Upper lobe of right lung (tissue), 1 donor: ENCODE measurements at places on chromosomes 11 and 22.

- no peak for DNase-seq
These were observed 442.1 kb upstream of the CCDC90B start for GRCh38 chr11:83728281-83728680.

DNA sequence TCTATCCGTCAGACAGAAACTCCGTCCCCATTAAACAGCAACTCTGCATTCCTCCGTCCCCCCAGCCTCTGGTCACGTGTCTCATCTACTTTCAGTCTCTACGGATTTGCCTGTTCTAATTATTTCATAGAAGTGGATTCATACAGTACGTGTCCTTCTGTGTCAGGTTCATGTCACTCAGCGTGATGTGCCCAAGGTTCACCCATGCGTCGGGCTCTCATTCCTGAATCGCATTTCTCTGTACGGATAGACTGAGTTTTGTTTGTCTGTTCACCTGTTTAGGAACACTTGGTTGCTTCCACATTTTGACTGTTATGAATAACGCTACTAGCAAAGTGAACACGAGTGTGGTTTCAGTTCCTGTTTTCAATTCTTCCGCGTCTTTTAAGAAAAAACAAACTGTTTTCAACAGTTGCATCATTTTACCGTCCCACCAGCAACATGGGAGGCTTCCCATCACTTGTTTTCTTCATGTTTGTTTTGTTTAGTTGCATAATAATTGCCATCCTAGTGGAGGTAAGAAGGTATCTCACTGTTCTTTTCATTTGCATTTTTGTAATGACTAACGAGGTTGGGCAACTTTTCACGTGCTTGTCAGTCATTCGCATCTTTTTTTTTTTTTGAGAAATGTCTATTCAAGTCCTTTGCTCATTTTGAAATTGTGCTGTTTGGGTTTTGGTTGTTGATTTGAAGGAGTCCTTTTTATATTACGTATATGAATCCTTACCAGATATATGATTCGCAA, 8.9 kb upstream of the NLRP6 start:
- no peak for DNase-seq

DNA sequence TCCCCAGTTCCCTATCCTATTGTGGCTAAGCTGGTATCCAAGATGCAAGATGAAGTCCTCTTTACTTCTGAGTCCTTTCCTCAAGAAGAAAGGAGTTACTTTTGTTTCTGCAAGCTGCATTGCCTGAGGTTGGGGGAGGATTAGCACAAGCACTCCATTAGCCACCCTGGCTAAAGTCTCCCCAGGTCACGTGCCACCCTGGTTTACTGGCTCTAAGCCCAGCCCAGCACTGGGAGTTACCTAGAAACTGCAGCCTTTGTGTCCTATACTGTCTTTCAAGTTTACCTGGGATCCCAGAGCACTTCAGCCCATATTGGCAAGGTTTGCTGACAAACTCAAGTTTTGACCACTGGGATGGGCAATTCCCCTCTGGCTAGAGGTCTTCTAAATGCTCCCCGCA, 78.4 kb upstream of the DBX1 start:
- no peak for DNase-seq

- no peak for DNase-seq
These were observed 13.3 kb downstream of the SLCO2B1 start for GRCh38 chr11:75163921-75164849.

DNA sequence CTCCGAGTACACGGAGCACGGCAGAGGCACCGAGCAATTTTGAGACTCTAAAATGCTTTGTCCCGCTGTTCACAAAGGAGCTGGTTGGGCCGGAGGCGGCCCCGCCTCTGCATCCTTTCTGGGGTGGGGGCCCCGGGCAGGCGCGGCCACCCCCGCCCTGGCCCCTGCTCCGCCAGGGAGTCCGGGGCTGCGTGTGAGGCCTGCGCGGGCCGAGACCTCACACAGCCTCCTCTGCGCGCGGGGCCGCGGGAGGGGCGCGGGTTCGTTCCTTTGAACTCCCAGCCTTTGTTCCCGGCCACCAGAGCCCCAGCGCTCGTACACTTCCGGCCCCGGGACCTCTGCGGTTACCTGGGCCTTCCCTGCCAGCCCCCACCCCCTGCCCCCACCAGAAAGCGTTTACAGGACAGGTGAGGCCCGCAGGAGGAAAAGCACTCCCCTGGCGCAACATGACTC, 1.6 kb downstream of the FGF19 start:
- DNase-seq: no peak

- DNase-seq: no peak
These were observed 56.0 kb upstream of the TSPAN18 start for GRCh38 chr11:44670794-44671193.

GRCh38 chr11:123040111-123040432, 21.9 kb downstream of the HSPA8 start:
- DNase-seq: no peak

GRCh38 chr11:94922321-94923003, 50.9 kb downstream of the CWC15 start:
- no peak for DNase-seq

DNA sequence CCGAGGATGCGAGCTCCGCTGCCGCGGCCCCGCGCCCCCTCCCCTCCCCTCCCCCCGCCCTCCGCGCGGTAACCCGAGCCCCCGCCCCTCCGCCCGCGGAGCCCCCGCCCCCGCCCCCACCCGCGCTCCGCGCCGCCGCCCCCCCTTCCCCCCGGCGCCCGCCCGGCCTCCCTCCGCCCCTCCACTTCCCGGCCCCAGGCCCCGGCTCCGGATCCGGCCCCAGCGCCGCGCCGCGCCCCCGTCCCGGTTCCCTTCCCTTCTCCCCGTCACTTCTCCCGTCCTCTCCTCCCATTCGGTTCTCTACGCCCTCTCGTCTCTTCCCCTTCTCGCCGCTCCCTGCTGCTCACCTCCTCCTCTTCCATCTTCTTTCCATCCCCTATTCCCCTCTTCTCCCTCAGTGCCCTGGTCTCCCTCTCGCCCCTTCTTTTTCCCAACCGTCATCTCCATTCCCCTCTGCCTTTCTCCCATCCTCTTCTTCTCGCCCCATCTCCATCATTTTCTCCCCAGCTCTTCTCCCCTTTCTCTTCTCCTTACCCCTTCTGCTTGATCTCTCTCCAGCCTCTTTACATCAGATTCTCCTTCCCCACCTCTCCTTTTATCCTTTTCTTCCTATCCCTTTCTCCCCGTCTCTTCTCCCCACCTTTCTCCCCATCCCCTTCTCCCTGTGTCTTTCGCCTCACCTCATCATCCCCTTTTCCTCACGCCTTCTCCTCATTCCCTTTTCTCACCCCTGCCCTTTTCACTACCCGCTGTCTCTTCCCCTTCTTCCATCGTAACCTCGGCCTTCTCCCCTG, at the start of gene DCHS1:
TSS of gene DCHS1 (minus strand) at position 20 of the 794 bp plus-strand sequence. CDS start 14,196 bp downstream, outside the sequence.
- no peak for DNase-seq

GRCh38 chr22:30044369-30044768, 35.9 kb upstream of the HORMAD2 start:
- no peak for DNase-seq

- DNase-seq: peak; percentile 27
These were observed 60.5 kb upstream of the SHISAL1 start for GRCh38 chr22:44373234-44373633.

DNA sequence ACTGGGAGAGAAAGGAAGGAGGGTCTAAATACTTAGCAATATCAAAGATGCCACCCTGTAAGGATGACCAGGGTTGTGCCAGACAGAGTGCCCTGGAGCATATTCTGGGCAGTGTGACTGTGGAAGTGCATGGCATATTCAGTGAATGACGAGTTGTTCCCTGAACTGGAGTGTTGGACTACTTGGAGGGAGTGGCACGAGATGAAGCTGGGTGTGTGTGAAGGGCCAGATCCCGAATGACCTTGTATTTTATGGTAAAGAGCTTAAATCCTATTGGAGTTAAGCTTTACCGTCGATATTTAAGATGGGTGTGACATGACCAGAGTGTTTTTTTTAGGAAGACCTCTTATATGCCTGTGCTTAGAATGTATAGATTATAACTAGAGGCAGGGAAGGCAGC, 48.8 kb downstream of the STIM1 start:
- no peak for DNase-seq

DNA sequence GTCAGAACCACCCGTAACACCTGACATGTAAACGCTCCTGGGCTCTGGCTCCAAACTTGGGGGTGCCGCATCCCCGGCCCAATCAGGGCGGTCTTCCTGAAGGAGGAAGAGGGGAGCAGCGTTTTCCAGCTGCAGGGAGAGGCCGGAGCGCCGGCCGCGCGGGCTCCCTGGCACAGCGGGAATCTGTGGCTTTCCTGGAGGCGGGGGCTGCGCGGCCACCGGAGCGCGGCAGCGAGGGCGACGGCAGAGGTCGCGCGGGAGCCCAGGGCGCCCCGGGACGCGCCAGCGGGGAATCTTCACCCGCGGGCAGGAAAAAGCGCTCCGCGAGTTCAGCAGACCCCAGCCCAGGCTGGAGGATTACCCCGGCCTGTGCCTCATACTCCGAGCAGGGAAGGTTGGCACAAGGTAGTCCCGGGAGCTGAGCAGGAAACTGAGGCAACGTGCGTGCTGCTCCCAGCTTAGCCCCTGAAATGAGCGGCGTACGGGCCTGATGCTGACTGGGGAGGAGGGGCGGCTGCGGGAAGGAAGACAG, 600 bp upstream of the ESAM start:
- DNase-seq: peak; percentile 77

- DNase-seq: no peak
These were observed 72.0 kb downstream of the RPUSD4 start for GRCh38 chr11:126139111-126140091.

- DNase-seq: no peak
These were observed 109.8 kb downstream of the NAT10 start for GRCh38 chr11:34214961-34215805.

GRCh38 chr11:19193916-19194315, 7.9 kb downstream of the CSRP3 start:
- no peak for DNase-seq

DNA sequence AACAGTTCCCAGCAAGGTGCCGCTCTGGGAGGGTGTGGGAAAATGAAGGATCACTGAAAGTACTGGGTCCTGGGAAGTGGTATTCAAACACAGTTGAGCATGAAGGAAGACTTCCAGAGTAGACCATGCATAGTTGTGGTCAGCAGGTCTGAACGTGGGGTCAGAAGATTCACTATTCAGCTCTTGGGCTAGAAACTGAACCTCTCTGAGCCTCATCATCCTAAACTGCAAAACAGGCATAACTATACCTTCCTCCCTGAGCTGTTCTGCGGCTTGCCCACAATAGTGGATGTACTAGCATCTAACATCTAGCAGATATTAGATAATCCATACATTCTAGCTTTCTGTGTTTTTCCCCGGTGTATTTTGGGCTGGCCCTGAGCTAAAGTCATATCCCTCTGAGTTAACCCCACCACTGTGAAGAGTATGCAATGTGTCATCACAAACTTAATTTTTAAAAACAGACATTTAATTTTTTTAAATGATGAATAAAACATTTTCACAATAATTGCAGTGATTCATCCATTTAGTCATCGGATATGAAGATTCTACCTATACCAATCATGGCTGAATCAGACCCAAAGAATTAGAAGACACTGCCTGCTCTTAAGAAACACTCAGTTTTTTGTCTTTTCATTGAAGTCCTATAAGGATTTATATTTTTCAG, 179.1 kb downstream of the BLID start:
- DNase-seq: no peak

DNA sequence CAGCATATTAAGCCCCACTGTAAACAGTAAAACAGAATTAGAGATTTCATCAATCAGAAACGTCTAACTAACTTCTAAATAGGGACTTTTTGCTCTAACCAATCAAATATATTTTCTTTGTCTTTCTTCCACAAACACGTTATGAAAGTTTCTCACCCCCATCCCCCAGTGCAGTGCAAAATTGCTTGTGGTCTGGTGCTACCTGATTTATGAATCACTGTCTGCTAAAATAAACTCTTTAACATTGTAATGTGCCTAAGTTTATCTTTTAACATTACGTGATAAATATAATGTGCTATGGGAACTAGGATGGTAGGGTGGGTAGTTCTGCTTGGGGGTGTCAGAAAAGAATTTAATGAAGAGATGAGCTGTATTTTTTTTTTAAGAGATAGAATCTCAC, 47.3 kb upstream of the SLC5A1 start:
- DNase-seq: no peak

GRCh38 chr22:17213976-17214375, 5.3 kb downstream of the ADA2 start:
- DNase-seq: peak; percentile 75

GRCh38 chr22:29973269-29973668, 90.3 kb downstream of the MTMR3 start:
- DNase-seq: no peak

GRCh38 chr22:33180356-33180755, 122.2 kb upstream of the SYN3 start:
- no peak for DNase-seq
